Stimulated activated CD4-positive, alpha-beta T cell treated with anti-CD3 and anti-CD28 coated beads, Interleukin-1b, Interleukin-23, amount 100 ng/mL, for 4 hours (primary cell): ENCODE measurements at places on chromosomes 11 and 22.

DNA sequence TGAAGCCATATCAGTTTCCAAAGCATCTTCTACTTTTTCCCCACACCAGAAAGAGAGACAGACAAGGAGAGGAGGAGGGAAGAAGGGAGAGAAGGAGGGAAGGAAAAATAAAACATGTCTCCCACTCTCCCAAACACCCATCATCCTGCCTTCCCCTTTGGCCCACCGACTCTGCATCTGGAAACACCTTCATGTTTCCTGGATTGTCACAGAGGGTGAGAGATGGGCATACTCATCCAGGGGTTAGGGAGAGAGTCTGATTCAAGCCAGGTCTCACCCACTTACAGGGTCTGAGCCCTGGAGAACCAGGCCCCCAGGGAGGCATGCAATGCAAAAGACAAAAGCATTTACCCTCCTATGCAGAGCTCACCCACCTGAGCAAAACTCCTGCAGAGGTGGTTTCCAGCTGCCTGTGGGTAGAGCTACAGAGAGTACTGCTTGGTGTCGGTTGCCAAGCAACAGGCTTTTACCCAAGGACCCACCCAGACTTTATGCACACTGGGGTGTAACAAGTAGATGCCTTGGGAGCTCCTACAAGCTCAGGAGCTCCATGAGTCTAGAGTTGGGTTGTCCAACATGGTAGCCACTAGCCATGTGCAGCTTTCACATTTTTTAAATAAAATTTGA, 33.4 kb downstream of the MN1 start:
- DNase-seq = no peak

DNA sequence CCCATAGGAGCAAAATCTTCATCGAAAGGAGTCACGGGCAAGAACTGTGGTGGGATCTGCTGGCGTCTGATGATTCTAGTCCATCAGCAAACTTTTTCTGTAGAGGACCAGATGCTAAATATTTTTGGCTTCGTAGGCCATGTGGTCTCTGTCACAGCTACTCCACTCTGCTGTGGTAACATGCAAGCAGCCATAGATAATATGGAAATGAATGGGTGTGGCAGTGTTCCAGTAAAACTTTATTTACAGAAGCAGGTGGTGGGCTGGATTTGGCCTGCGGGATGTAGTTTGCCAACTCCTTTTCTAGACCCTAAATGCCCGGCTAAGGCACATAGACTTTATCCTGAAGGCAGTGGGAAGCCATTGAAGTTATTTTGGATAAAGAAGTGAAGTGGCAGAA, 32.9 kb downstream of the BMAL1 start:
- DNase-seq = no peak

DNA sequence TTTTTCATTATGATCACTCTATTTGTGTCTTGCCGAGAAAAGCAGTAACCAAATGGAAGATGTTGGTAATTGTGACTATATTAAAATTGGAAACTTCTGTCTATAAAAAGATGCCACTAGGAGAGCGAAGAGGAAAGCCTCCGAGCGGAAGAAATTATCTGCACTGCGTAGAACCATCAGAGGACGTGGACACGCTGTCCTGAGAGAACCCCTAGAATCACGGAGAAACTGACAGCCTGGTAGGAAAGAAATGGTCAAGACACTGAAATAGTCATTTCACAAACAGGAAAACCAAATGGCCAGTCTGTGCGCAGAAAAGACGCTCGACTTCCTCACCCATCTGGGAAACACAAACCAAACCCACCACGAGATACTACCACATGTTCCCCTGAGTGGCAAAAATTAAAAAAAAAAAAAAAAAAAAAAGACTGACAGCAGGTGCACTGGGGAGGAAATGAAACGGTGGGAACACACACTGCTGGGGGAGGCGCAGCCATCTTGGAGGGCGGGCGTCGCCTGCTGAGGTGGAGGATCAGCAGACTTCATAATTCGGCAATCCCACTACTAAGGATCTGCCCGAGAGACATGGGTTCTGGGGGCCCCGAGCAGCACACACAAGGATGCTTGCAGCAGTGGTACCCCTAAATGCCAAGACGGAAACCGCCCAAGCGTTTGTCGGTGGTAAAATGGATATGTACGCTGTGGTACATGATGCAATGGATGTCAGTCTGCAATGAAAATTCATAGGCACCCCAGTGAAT, 21.3 kb downstream of the IFITM10 start:
- DNase-seq = no peak

GRCh38 chr22:38167988-38168407, 13.6 kb downstream of the PLA2G6 start:
- DNase-seq = no peak

- peak; percentile 35 for DNase-seq
Measured at GRCh38 chr22:39938509-39939111, 21.6 kb upstream of the TMA7B start.

DNA sequence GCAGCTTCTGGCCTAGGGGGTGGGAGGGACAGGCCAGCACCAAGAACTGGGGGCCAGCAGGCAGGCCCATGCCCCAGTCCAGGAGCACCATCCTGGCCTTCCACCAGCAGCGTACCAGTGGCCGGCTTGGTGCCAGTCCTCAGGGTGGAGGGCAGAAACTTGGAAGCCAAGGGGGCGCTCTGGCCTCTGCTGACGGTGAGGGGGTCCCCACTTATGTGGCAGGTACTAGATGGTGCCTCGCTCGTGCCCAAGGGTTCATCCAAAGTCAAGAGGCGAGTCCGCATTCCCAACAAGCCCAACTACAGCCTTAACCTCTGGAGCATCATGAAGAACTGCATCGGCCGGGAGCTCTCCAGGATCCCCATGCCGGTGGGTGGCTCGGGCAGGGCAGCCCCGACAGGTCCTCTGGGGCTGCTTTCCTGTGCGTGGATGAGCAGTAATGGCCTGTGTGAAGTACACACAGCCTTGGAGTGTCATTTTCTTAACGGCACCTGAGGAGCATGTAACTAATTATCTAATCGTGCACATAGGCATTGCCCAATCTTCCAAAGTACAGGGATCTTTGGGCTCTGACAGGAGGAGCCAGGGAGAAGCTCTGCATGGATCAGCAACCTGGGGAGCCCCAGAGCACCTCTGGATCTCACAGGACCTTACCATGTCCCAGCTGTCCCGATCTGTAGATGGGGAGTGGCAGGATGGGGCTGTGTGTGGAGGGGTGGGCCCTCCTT, 79.1 kb downstream of the MORC2 start:
- DNase-seq = no peak
